ENCODE measurements at places on chromosomes 3 and 15.

- no peak for DNase-seq
These were observed 4.3 kb downstream of the EPHB1 start for GRCh38 chr3:134799393-134799792.

- DNase-seq, result no peak
These were observed 14.4 kb downstream of the NGLY1 start for GRCh38 chr3:25768851-25769250.

DNA sequence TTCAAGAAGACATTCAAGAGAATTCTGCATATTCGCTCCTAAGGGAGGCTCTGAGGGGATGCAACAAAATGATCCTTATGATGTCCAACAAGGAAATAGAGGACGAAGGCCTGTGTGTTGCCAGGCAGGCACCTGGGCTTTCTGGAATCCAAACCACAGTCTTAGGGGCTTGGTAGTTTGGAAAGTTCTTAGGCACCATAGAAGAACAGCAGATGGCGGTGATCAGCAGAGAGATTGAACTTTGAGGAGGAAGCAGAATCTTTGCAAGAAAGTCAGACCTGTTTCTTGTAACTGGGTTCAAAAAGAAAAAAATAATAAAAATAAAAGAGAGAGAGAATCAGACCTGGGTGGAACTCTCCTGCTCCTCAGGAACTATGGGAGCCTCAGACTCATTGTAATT, 11.7 kb upstream of the ATG7 start:
- DNase-seq, result no peak

DNA sequence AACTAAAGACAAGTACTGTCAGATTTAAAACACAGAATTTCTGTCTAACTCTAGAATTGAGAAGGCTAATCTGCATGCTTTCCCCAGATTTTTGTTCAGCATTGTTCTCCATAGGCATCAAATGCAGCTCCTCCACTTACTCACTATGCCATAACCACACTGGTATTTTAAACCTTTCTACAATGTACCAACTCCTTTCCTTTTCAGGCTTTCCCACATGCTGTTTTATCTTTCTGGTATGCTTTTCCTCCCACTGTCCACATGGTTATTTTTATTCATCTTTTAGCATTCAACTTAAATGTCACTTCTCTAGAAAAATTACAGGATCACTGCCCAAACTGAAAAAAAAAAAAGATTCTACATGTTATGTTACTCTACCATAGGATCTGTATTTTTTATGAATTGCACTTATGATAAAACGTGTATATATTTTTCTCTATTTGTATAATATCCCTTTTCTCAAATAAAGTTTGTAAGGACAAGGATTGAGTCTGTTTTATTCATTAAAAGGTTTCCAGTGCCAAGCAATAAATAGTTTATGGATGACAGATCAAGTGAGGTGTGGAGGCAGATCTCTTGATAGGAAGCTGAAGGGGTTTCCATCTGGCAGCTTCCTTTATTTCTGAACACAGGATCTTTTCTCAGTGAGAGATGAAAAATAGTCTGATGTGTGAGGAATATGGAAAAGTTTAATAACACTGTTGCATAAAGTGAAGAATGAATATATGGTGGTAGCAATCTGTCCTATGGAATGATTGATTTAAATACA, 1064.5 kb downstream of the ZPLD1 start:
- peak; percentile 86 for DNase-seq

- DNase-seq, result no peak
These were observed 96.5 kb downstream of the CCNL1 start for GRCh38 chr3:157063469-157063868.

DNA sequence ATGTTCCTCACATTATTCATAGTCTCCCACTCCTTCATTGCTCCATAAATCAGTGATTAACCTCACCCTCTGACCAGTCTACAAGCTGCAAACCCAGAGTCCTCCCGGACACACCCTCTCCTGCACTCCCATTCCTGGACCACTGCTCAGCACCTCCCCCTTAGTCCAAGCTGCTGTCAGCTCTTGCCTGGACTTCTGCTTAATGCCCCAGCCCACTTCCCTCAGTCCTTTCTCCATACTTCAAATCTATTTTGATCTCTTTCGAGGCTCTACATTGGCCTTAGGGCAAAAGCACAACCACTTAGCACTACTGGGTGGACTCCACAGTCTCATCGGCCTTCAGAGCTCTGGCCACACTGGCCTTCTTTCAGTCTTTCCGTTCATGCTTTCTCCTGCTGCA, 79.4 kb upstream of the FAM98B start:
- no peak for DNase-seq

- peak; percentile 52 for DNase-seq
These were observed 2.7 kb upstream of the NR2E3 start for GRCh38 chr15:71807691-71808091.

DNA sequence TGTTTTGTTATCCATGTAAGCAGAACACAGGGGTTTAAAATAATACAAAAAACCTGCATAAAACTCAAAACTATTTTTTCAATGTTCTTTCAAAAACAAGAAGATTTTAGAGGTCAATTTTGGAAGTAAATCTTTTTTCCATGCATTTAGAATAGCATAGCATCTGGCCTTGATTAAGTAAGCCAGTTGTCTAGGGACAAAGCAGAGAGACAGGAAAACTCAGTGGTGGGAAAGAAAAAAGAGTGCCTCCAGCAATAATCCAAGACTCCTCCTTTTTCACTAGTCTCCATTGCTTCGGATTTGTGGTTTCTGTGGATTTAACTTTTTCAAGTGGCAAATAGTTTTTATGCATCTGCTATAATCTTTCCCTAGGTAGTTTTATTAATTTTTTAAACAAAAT, 88.9 kb downstream of the SUCNR1 start:
- peak; percentile 46 for DNase-seq

DNA sequence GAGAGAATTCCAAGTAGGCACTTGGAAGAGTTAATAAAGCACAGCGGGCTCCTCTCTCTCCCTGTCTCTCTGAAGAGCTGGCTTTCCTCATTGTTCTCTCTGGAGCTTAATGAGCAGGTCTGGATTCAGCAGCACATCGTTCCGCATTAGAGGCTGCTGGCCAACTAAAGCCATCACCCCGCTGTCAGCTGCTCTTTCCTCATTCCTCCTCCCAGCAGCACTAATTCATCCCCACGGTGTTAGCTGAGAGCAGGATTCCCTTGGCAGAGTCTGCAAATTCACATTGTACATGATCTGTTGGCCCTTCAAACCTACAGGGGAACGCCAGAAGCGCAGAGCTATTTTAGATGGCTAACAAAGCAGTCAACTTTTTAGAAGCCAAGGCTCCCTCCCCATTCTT, 44.2 kb downstream of the SGO1 start:
- DNase-seq, result peak; percentile 11

DNA sequence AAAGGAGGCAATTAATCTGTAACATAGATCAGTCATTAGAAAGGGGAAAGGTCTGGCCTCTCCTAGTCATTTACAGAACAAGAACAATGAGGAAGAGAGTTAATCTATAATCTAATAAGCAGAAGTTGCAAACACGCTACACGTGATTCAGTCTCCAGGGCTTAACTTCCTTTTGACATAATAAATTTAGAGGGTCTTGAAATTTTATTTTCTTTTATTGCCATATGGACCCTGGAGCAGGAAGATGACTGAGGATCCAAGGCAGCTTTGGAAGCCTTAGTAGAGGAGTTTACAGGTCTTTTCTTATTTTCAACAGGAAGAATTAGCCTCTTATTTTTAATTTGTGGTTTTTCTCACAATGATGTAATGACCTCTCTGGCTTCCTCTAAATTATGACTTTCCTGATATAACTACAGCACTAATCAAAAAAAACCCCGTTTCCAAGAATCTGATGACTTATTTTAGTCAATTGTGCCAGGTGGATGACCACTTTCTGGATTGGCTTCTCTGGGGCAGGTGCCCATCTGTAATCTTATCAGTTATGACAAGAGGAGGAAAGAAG, 32.2 kb downstream of the ADGRG7 start:
- DNase-seq, result no peak

DNA sequence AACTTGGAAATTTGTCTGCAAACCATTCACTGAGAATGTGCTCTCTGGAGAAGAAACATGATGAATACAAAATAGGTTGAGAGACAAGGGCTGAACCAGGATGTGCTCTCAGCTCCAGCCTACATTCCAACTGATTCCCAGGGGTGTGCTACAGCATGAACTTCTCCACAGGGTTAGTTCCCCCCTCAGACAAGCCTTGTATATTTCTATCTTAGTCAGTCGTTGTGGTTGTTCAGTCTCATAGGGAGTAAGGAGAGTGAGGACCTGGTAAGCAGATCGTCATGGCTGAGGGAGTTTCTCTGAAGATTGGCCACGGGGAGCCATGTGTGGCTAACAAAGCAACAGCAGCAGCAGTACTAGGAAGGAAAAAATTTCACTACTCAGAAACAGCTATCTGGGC, 919.7 kb upstream of the CADM2 start:
- DNase-seq, result peak; percentile 35

DNA sequence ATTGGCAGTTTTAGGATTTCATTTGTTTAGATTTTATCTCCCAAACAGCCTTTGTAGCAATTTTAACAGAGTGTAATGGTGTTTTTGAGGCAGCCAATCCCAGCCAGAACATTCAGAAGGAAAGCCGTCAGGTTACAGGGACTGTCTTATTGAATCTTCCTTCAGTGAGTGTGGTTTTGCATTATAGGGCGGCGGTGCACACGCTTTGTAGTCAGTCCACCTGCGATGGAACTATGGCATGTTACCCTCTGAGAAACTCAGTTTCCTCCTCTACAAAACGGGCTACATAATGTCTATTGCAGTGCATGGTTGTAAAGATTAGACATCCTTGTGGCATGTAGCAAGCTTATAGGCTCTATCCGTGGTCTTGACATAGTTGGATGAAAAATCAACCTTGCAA, 1.0 kb downstream of the LRRC28 start:
- no peak for DNase-seq

GRCh38 chr15:37931321-37931720, 3.1 kb upstream of the TMCO5A start:
- peak; percentile 56 for DNase-seq

- no peak for DNase-seq
These were observed 107.4 kb downstream of the VGLL4 start for GRCh38 chr3:11536132-11536935.

GRCh38 chr3:126102530-126102951, 18.6 kb upstream of the SLC41A3 start:
- DNase-seq, result peak; percentile 27

DNA sequence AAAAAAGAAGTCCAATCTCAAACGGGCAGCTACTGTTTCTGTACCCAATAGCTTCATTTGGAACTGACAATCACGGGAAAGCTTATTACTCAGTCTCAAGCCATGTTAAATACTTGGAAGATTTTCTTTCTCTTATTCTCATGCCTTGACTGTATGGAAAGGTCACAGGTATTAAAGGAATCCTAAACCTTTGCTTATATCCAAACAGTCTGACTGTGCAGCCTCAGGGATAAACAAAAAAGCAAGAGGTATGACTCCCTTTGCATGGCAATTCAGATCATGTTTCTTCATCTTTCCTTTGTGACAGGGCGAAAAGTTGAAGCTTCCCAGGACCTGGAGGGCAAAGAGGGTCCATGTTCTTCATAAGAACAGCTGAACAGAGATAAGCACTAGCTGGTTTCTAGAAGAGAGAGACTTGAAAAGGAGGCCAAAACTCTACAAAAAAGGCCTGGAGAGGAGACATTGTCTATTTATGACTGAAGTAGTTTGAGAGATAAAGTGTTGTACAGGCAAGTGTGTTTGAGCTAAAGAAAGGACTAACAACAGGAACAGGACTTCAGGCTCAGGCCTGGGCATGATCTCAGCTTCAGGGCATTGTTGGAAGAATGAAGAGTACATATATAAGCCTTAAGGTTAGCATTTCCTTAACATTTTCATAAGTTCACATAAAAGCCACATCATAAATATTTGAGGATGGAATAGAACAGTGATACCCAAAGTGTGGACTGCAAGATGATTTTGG, 231.0 kb upstream of the THRB start:
- no peak for DNase-seq

DNA sequence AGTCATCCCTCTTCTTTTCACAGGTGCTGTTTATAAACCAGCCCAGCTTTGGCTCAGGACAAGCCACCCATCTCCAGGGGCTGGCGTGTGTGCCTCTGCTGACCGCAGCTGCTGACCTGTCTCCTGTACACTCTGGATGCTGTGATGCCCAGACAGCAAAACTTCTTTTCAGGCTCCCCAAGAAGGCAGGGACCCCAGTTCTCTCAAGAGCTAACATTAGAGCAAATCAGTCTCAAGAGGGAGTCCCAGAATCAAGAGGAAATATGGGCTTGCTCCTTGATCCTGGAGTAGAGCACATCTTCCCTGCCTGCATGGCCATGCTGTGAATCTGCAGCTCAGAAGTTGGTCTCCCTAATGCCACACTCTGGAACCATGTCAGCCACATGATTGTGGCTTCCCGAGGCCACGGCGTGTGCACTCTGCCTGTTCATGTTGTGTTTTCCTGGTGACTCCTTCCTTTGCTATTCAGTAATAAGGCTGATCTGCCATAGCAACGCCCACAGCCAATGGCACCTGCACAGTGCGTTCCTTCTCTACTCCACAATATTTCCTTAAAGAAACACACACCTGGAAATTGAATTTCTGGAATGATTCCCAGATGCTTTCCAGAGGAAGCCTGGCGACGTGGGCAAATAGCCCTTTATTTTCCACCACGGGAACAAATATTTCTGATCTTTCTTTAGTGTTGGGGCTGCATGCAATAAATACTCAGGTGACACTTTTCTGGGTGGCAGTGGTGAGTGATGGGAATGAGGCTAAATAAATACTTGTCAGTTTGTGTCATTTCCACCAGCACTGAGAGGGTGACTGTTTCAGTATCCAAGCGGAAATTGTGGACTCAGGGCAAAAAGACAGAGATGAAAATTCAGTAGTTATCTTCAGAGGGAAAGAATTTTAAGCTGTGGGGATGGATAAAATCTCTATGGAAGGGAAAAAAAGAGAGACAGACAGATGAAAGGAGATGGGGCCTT, 21.9 kb upstream of the THSD4 start:
- peak; percentile 79 for DNase-seq

DNA sequence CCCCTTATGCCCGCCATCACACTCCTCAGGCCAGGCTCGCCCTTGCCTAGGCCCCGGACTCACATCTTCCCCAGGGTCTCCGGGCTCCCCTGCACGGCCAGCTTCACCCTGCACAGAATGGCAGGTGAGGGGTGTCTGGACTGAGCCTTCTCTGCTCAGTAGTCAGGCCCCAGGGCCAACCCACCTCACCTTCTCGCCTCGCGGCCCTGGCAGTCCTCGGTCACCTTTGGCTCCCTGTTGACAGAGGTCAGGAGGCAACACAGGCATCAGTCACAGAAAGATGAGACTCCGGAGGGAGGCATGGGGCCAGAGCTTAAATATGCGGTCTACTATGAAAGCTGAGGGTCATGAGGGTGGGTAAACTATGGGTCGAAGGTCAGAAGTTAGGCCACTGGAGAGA, 8.4 kb upstream of the UCN2 start:
- DNase-seq, result no peak

GRCh38 chr3:98259-98654, 98.3 kb upstream of the CHL1 start:
- DNase-seq, result no peak

All from fibroblast of skin of right biceps (primary cell).